ENCODE measurements at places on chromosomes 1 and 21.

DNA sequence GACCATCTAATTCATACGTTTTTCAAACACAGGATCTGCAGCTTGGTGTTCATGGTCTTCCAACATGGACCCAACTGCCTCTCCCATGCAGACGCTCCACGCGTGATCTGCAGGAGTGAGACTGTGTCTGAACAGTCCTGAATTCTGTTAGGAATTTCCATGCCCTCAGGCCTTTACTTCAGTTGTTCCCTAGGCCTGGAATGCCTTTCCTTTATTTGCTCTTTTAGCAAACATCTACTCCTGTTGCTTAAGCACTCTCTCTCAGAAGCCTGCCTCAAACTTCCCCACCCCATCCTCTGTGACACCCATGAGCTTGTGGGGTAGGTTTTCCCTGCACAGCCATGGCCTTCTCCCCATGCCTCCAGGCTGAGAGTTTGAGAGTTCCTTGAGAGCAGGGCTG is 73.7 kb downstream of the DMRTB1 start:
- DNase-seq: no peak

GRCh38 chr1:184212649-184213314 is 161.3 kb downstream of the TSEN15 start:
- no peak for DNase-seq

- peak; percentile 54 for DNase-seq
Observed at GRCh38 chr1:9942399-9942938, 722 bp downstream of the LZIC start.

- DNase-seq: no peak
Observed at GRCh38 chr21:28261298-28261697, 731.4 kb downstream of the LTN1 start.

- DNase-seq: no peak
Observed at GRCh38 chr1:46477153-46477929, 12.3 kb upstream of the DMBX1 start.

- DNase-seq: no peak
Observed at GRCh38 chr21:24197132-24197643, 1410.1 kb downstream of the MRPL39 start.

All from NCI-H2171 (cell line).